ENCODE measurements at places on chromosomes 1 and 21.

DNA sequence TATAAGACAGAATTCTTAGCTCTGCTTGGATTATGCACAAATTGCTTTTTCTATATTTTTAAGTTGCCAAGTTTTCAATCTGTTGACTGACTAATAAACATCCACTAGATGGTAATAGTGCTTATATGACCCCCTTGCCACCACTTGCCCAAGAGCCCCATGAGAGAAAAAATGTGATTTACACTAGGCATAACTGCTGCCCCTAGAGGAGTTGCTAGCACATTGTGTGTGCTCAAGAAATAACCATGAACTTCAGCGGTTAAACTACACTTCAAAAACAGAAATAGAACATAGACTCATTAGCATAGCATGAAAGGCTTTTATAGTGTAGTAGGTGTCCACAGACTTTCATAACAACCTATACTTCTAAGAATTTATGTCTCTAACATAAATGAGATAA lies 61.4 kb downstream of the BRINP3 start:
- DNase-seq: no peak

DNA sequence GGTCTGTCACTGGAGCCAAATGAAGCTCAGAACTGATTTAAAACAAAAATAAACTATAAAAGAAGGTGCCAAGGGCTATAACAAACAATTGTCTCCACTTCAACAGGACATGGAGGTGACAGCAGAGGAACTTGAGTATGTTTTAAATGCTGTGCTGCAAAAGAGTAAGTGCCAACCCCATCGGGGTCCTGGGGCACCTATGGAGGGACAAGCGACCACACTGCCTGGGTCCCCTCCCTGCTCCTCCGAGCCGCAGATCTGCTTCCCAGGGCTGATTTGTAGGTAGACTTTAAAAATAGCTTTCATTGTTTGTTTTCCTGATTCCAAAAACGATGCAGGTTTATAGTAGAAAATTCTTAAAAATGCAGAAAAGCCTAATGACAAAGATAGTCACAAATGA lies 42.8 kb downstream of the CAPN9 start:
- DNase-seq: no peak

GRCh38 chr1:17621691-17622090 lies 82.2 kb downstream of the ARHGEF10L start:
- DNase-seq: no peak

GRCh38 chr1:212315907-212316306 lies 30.7 kb downstream of the PPP2R5A start:
- DNase-seq: no peak

Data from activated T-cell treated with anti-CD3 and anti-CD28 coated beads, Interleukin-2, amount 50 U/mL, for 48 hours (primary cell).